HTR-8/SVneo (cell line): ENCODE measurements at places on chromosomes 7 and 10.

GRCh38 chr7:143394777-143395176 lies 13.6 kb downstream of the ZYX start:
- no peak for DNase-seq

- no peak for DNase-seq
Observed at GRCh38 chr10:16907687-16908086, 90.5 kb upstream of the RSU1 start.

- no peak for DNase-seq
Observed at GRCh38 chr7:137417464-137417863, 73.9 kb upstream of the PTN start.

DNA sequence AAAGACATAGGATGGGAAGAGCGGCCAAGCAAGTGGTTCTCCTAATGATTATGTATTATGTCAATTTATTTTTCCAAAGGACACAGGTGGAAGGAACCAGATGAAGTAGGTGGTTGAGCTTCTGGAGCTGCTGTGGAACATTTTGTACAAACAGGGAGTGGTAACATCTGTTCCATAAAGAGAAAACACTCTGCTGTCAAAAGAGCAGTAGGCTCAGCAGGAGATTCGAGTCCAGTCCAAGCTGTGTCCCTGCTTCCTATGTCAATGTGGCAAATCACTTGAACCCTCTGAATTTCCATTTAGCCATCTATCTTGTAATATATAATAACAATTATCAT lies 448.0 kb upstream of the ANKRD30A start:
- no peak for DNase-seq

- DNase-seq: no peak
Observed at GRCh38 chr10:124319926-124320391, 98.8 kb downstream of the OAT start.

- no peak for DNase-seq
Observed at GRCh38 chr10:109062371-109062770, 860.9 kb downstream of the XPNPEP1 start.

GRCh38 chr10:110032801-110033700 lies 25.3 kb downstream of the ADD3 start:
- DNase-seq: no peak

DNA sequence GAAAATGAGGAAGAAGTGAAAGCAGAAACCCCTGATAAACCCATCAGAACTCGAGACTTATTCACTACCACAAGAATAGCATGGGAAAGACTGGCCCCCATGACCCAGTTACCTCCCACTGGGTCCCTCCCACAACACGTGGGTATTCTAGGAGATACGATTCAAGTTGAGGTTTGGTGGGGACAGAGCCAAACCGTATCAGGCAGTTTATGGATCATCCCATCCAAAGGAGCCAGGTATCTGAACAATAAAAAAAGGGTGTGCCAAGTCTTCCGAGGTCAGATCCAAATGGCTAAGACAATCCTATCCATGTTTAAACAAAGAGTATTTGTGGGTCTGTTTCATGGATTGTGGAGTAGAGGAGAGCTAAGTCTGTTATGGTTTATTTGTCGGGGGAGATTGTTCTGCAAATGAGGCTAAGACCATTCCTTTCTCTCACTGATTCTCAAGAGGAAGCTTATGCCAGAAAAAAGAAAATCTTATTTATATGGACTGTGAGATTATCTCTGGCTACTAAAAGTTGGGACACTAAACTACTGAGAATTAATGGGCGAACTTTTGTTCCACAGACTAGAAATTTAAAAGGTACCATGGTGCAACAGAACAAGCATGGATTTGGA lies 203.7 kb downstream of the IPMK start:
- no peak for DNase-seq

GRCh38 chr7:11591943-11592342 lies 240.1 kb downstream of the THSD7A start:
- DNase-seq: no peak

GRCh38 chr7:12002428-12002827 lies 170.4 kb upstream of the THSD7A start:
- no peak for DNase-seq

GRCh38 chr7:43764039-43764761 lies 5.7 kb downstream of the BLVRA start:
- DNase-seq: no peak

- DNase-seq: no peak
Observed at GRCh38 chr7:71595176-71595575, 463.2 kb downstream of the GALNT17 start.

GRCh38 chr10:62058476-62058875 lies 157.0 kb downstream of the ARID5B start:
- no peak for DNase-seq

- no peak for DNase-seq
Observed at GRCh38 chr10:118027397-118027796, 19.3 kb downstream of the RAB11FIP2 start.

DNA sequence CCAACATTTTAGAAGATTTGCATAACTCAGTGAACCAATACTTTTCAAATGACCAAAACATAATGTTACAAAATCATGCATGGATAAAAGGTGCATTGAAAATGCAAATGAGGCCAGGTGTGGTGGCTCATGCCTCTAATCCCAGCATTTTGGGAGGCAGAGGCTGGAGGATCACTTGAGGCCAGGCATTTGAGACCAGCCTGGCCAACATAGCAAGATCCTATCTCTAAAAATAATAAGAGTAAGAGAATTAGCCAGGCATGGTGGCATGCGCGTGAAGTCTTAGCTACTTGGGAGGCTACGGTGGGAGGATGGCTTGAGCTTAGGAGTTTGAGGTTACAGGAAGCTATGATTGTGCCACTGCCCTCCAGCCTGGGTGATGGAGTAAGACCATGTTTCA lies 33.4 kb downstream of the SCD start:
- no peak for DNase-seq

DNA sequence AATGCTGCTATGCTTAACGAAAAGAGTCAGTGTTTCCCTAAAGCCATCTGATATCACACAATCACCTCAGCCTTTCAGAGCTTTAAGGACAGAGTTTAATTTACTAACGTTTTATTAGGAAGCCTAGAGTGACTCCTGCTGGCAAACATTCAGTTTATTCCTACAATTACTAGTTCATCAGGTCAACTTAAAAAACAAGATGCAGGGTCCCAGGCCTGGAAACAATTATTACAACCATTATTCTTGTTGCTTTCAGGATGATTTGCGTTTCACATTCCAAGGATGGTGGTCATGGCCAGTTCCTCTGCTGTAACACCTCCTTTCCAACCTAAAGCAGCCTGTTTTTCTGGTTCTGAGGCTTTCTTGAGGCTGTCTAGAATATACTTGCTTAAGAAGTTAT lies 1.5 kb upstream of the FAM53B start:
- no peak for DNase-seq

DNA sequence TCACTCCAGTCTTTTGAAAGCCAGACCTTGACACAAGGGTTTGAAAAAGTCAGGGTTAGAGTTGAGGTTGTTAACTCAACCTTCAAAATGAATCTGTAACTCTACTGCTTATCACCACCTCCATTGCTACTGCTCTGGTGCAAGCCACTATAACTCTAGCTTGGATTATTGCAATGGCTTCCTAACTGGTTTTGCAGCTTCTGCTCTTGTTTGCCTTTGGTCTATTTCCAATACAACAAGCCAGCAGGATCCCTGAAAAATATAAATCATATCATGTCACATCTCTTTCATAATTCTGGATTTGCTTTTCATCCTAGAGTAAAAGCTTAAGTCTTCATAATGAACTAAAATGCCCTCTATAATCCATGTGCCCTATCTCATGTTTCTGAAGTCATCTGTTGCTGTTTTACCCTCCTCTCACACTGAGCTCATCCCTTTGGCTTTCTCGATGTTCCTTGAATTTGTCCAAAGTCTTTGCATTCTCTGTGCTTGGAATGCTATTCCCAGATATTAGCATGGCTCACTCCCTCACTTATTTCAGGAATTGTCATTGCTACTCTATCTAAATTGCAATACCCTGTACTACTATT lies 10.9 kb downstream of the TAS2R60 start:
- DNase-seq: no peak

GRCh38 chr7:266851-267840 lies 22.8 kb upstream of the FOXL3 start:
- DNase-seq: no peak

- DNase-seq: no peak
Observed at GRCh38 chr10:42943025-42943818, 133.6 kb upstream of the RET start.

DNA sequence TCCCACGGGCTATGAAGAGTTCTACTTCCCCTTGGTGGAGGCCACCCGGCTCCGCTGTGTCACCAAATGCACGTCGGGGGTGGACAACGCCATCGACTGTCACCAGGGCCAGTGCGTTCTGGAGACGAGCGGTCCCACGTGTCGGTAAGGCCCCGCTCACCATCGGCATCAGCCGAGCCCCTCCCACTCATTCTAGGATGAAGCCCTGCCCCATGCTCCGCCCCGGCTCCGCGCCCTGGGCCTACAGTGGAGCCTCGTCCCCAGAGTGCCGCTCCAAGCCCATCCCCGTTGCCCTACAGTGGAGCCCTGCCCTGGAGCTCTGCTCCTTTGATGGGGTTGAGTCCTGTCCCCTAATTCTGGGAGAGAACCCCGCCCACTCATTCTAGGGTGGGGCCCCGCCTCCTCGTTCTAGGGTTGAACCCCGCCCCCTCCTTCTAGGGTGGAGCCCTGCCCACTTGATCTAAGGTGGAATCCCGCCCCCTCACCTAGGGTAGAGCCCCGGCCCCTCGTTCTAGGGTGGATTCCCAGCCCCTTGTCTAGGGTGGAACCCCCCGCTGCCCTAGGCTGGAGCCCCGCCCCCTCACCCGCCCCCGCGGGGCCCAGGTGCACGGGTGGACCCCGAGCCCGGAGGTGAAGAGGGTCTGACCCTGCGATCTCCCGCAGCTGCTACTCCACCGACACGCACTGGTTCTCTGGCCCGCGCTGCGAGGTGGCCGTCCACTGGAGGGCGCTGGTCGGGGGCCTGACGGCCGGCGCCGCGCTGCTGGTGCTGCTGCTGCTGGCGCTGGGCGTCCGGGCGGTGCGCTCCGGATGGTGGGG lies 3.4 kb upstream of the MUC12 start:
- peak; percentile 77 for DNase-seq
